ENCODE measurements at places on chromosomes 3 and 15.
A peak's percentile ranks its signal among the peaks of the same experiment; 100 is the strongest.

DNA sequence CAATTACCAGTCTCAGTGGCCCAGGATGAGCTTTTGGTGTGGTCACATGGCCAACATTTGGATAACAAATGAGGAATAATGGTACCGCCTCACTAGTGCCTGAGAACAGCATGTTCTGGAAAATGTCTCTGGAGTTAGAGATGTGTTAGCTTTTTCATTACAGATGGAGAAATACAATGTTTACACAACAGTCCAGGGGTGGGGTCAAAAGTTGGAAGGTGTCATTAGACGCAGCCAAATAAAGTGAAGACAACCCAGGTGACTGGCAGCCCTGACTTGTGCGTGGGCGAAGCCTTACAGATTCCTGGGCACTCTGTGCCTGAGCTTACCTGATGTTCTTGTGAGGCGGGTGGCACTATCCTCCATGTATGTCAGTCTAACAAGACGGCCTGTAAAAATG lies 12.8 kb downstream of the IL17RB start:
- no peak for DNase-seq

- DNase-seq = no peak
Observed at GRCh38 chr15:27989427-27989826, 109.7 kb downstream of the OCA2 start.

- no peak for DNase-seq
Observed at GRCh38 chr3:42745291-42745745, 27.7 kb downstream of the CCDC13 start.

- DNase-seq = no peak
Observed at GRCh38 chr3:153291059-153291685, 129.1 kb downstream of the RAP2B start.

DNA sequence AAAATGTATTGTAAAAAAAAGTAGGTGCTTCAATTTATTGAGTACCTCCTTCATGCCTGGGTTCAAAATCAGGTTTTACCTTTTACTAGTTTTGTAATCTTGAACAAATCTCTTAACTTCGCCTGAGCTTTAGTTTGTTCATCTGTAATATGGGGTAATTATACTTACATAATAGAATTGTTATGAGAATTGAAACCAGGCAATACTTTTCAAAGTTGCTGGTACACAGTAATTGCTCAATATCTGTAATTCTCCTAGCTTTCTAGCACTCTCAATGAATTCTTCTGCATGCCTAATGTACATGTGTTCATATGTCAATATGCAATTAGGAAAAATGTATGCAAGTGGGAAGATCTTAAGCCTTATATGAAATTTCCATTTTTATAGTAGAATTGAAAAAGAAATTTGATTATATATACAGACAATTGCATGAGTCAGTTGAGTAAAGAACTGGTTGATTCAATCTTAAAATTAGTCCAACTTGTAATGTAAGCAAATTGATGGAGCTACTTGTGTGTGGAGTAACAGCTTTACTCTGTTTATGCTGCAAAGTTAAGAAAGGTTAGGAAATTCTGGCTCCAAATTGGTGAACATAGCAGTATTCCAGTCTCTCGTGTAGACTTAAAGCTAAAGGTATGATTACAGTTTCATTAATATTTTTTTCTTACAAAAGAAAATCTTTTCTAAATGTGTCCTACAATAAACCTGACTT lies 4.1 kb downstream of the TNFSF10 start:
- no peak for DNase-seq

GRCh38 chr3:105518806-105519418 lies 152.2 kb downstream of the ALCAM start:
- DNase-seq = peak; percentile 53

GRCh38 chr15:60343221-60343970 lies 54.4 kb downstream of the ANXA2 start:
- no peak for DNase-seq

All from GM03348 (cell line).